ENCODE measurements at places on chromosomes 5 and 9.

DNA sequence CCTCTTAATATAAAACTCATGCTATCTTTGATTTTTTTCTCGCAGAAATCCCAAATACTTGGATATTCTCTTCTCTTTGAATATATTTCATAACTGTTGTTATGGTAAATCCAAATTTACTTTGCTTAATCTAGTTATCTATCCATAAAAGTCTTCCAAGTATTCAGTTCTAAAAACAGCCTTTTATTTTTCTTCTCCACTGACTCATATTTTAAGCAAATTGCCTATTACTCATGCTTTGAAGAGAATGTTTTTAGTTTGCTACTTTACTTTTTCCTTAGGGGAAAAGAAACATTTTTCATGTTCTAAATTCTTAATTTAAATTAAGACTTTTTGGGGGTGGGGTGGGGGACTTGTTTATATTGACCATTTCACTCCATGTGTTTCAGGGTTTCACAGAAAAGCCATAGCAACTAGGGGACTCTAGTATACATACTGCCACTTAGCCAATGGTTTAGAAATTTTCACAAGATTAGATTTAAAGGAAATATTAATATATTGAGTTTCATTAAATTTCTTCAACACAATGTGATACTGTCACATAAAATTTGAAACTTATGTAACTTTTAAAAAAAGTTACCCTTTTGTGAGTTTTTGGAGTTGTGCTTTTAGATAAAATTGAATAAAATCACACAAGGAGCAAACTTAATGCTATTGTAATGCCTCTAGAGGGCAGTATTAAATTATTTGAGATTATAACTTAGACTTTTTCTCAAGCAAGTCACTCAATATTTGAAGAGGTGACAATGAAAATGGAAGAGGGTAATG lies 545.8 kb upstream of the ARRDC3 start:
- H3K36me3 ChIP-seq, result no peaks in the 10 kb centered on the region
- no peaks in the 10 kb centered on the region for H3K4me1 ChIP-seq
- no peaks in the 10 kb centered on the region for H3K27me3 ChIP-seq
- no peak overlapping the region for H3K27ac ChIP-seq
- DNase-seq, result no peak
- H3K4me3 ChIP-seq, result no peak overlapping the region

DNA sequence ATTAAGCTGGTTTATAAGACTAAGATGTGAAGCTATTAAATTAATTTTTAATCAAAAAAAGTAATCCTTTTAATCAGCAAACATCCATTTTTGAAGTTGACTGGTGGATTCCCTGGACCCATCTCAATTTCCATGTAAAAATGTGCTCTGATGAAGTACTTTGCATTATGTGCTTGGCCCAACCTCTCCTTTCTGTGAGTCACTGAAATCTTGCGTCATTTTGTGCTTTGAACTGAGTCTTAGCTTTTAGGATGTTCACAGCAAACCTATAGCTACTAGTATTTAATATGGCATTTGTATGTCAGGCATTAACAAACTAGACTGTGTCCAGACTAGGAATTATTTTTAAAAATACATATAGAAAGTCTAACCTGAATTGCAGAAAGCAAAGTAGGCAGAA lies 55.0 kb upstream of the CDH12 start:
- no peaks in the 10 kb centered on the region for H3K4me1 ChIP-seq
- no peak overlapping the region for H3K4me3 ChIP-seq
- DNase-seq, result no peak
- no peaks in the 10 kb centered on the region for H3K27me3 ChIP-seq

DNA sequence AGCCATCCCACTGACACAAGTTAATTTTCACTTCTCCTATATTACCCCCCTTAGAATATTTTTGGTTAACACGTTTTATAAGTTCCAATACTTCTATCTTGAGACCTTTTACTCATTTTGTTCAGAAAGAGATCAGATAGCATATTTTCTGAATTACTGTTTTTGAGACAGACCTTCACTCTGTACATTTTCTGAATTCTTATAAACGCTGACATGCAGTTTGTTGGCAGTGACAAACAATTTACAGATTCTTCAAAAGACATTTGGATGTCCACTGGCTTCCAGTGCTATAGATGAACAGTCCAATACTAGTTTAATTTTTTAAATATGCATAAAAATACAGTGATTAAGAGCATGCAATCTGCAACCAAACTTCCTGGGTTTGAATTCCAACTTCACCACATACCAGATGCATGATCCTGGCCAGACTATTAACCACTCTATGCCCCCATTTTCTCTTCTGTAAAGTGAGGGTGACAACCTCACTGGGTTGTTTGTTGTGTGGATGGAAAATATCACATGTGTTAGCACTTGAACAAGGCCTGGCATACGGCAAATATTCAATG lies 142.1 kb downstream of the AGTPBP1 start:
- peaks cover 50% of the 10 kb centered on the region for H3K4me1 ChIP-seq
- no peak overlapping the region for H3K27ac ChIP-seq
- no peak for DNase-seq
- H3K4me3 ChIP-seq, result no peak overlapping the region

- no peak overlapping the region for H3K4me3 ChIP-seq
- DNase-seq, result no peak
- H3K4me1 ChIP-seq, result no peaks in the 10 kb centered on the region
- no peak overlapping the region for H3K27ac ChIP-seq
Observed at GRCh38 chr5:581941-582340, 30.2 kb upstream of the CEP72 start.

GRCh38 chr5:68288707-68289134 lies 73.2 kb downstream of the PIK3R1 start:
- H3K36me3 ChIP-seq, result peaks cover 58% of the 10 kb centered on the region
- peak overlapping the region; percentile 54 for H3K27ac ChIP-seq
- H3K4me1 ChIP-seq, result peaks cover 82% of the 10 kb centered on the region
- H3K27me3 ChIP-seq, result no peaks in the 10 kb centered on the region
- H3K4me3 ChIP-seq, result peak overlapping the region; percentile 91

DNA sequence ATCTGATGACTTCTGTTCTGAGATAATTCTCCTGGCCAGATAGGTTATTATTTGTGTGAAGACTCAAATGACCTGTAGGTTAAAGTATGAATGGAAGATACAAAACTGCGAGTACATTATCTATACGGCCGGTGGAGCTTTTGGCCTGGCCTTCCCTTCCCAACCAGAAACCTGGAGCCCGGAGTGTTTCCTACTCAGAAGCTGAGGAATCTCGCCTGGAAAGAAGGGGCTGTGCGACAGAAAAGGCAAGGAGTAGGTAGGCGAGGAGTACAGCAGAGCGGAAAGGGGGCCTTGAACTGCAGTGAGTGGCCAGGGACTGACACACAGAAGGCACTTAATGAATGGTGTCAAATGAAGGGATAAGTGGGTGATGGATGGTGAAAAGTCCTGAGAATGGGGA lies 34.6 kb downstream of the ANGPTL2 start:
- no peak overlapping the region for H3K27ac ChIP-seq
- no peaks in the 10 kb centered on the region for H3K27me3 ChIP-seq
- H3K36me3 ChIP-seq, result no peaks in the 10 kb centered on the region
- no peak overlapping the region for H3K4me3 ChIP-seq
- DNase-seq, result no peak

GRCh38 chr9:127078336-127078735 lies 44.1 kb downstream of the ANGPTL2 start:
- DNase-seq, result no peak
- H3K27ac ChIP-seq, result no peak overlapping the region
- no peaks in the 10 kb centered on the region for H3K4me1 ChIP-seq
- no peak overlapping the region for H3K4me3 ChIP-seq

Data from central memory CD8-positive, alpha-beta T cell (primary cell).